ENCODE measurements at places on chromosomes 5 and 9. TPM values are rescaled to one million over a fixed set of nuclear protein-coding genes. Genes with fewer than 3 reads are reported as not detected.

EQTN gene
- not detected for total RNA-seq

LHX6 gene
- total RNA-seq = 1.4 TPM

CCDC192 gene
- total RNA-seq = not detected

SPATA31C1 gene
- not detected for total RNA-seq

FGFR4 gene
- total RNA-seq = 5.6 TPM

CNTFR gene
- 3.0 TPM for total RNA-seq

PRDM9 gene
- total RNA-seq = not detected

ARL14EPL gene
- not detected for total RNA-seq

FBP2 gene
- not detected for total RNA-seq

Data from sigmoid colon (tissue), 7 donors.